T1000 (cell line): ENCODE measurements at places on chromosomes 3 and 15.

DNA sequence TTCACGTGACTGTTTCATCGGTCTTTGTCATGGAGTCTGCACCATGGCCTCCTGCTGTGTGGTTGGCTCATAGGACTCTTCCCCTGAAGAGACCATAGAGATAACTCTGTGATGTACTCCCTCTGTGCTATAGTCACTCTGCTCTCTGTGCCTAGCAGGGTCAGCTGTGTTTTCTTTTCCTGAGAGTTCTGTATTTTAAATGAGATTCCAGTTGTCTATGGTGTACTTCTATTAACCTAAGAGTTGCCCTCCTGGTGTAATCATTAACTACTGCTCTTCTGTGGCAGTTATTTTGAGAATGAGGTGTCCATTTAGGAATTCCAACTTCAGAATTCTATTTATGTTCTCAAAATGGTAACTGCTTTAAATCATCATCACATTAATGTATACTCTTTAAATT is 114.5 kb upstream of the ARPP21 start:
- DNase-seq = no peak

GRCh38 chr3:111087924-111088469 is 16.4 kb downstream of the NECTIN3 start:
- no peak for DNase-seq

GRCh38 chr3:12512534-12513118 is 28.3 kb downstream of the TSEN2 start:
- no peak for DNase-seq

GRCh38 chr15:29032229-29032625 is 146.5 kb downstream of the APBA2 start:
- DNase-seq = no peak

- DNase-seq = no peak
Observed at GRCh38 chr15:73660455-73660854, 23.7 kb upstream of the CD276 start.

- no peak for DNase-seq
Observed at GRCh38 chr3:169029674-169030285, 633.7 kb downstream of the MECOM start.

- no peak for DNase-seq
Observed at GRCh38 chr3:128992926-128993460, 883 bp downstream of the CFAP92 start.

DNA sequence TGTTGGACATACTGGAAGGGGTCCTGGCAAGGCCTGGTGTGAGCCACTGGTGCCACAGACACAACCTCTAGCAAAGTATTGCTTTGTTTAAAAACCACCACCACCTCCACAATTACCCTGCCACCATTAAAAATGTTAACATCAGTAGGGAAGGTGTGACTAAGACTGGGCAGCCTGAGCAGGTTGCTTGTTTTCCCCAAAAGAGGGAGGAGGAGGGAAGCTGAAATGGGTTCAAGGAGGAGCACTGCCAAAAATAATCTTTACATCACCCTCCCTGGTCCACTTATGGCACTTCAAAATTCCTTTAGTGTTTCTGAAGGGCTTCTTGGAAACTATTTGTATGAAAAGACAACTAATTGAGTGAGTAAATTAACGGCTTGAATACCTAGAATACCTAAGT is 99.8 kb upstream of the FGF7 start:
- DNase-seq = no peak

GRCh38 chr15:63480441-63480821 is 24.0 kb upstream of the USP3 start:
- no peak for DNase-seq

DNA sequence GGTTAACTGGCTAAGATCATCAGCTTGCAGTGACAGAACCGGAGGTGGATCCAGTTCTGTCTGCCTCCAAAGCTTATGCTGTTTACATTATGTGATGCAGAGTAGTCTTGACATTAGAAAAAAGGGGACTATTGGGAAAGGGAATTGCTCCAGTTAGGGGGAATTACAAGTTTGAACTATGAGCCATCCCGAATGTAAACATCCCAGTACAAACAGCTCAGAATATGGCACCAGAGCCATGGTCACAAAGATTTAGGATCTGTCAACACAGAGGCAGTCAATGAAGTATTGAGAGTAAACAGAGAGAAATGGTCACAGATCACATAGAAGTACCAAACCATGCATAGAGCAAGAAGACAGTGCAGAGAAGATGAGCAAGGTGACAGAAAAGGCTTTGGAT is 39.8 kb upstream of the CRTC3 start:
- no peak for DNase-seq

- no peak for DNase-seq
Observed at GRCh38 chr3:29335943-29336342, 55.1 kb downstream of the RBMS3 start.

DNA sequence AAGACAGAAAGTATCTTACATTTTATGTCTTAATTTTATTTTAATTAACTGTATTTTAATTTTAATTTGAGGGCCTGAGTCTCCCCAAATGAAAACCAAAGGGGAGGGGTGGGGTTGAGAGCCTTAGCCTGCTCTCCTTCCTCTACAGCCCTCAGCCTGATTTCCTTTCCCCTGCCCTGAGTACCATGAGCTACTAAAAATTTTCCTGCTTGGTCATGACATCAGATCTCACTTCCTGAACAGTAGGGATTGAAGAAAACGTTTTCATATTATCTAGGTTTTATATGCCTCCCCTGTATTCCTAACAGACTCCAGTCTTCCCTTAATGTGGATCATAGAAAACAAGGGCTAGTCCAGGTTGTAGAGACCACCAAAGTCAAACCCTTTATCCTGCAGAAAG is 133.9 kb downstream of the MYLK start:
- no peak for DNase-seq

GRCh38 chr15:75952525-75952924 is 48.8 kb downstream of the FBXO22 start:
- DNase-seq = no peak

- no peak for DNase-seq
Observed at GRCh38 chr3:138389144-138389601, 40.8 kb downstream of the MRAS start.

DNA sequence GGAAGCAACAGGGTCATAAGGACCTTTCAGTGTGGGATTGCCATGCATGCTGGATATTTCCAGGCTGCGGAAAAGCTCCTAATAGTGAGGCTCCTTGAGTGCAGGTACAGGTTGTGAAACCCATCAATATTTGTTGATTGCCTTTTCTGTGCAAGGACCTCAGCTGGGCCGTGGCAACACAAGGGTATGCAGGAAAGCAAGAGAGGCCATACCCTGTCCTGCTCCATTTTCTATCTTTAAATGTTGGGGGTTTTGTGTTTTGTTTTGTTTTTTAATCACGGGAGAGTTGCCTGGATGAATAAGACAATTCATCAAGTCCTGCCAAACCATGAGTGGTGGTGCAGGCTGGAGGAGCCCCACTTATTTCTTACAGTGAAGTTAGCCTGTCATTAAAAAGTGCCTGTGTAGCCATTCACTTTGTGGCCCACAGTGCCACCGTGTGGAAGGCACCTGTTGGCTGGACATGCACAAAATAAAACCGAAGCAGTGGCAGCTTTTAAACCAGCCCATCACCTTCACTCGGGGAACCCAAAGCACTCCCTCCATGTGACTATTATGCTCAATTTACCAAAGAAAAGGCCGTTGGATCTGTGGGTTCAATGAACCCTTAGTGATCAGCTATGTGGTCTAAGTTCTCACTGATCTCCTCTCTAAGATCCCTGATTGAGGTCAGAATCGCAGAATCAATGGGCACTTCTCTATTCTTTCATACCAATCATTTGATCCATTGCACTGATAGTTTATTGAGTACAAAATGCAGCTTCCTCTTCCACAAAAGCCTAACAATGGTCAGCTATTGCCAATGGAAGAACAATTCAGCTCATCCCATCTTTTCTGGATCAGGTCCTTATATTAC is 42.2 kb downstream of the CLDN18 start:
- DNase-seq = no peak

DNA sequence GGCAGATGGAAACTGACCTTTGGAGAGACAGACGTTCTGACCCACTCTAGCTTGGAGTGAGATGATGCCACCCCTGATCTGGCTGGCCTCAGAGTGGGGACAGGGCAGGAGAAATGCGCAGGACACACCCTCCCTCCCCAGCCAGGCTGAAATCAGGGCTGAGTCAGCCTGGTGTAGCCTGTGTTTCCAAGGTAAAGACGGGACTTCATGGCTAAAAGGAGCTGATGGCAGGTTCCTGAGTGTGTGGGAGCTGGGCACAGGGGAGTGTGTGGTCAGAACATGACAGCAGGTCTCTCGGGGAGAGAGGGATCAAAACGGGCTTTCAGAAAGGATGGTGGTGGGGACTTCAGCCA is 14.6 kb upstream of the POLG start:
- DNase-seq = no peak

GRCh38 chr3:50630877-50631276 is 13.9 kb downstream of the MAPKAPK3 start:
- DNase-seq = no peak

GRCh38 chr3:113051787-113052186 is 61.0 kb downstream of the GTPBP8 start:
- no peak for DNase-seq

DNA sequence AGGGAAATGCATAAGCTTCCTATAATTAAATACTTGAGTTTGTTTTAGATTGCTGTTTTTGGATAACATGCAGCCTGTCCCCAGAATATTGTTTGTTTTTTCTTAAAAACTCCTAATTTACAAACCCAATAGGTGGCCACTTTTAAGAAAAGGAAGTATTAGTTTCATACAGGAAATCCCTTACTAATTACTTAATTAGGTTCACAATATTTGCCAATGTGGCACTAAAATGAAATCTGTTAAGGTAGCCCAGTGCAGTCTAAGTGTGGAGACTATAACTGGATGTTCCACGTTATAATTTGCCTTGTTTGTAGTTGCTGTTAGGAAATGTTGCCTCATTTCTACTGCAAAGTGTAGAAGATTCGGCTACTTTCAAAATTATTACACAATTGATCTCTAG is 195.8 kb downstream of the BBX start:
- no peak for DNase-seq

DNA sequence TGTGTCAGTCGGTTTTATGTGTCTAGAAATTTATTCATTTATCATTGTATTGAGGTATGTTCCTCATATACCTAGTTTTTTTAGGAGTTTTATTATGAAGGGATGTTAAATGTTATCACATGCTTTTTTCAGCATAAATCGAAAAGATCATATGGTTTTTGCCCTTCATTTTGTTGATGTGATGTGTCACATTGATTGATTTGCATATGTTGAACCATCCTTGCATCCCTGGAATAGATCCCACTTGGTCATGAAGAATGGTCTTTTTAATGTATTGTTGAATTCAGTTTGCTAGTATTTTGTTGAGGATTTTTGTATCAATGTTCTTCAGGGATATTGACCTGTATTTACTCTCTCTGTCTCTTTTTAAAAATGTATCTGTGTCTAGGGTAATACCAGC is 230.3 kb downstream of the RAP2B start:
- no peak for DNase-seq

DNA sequence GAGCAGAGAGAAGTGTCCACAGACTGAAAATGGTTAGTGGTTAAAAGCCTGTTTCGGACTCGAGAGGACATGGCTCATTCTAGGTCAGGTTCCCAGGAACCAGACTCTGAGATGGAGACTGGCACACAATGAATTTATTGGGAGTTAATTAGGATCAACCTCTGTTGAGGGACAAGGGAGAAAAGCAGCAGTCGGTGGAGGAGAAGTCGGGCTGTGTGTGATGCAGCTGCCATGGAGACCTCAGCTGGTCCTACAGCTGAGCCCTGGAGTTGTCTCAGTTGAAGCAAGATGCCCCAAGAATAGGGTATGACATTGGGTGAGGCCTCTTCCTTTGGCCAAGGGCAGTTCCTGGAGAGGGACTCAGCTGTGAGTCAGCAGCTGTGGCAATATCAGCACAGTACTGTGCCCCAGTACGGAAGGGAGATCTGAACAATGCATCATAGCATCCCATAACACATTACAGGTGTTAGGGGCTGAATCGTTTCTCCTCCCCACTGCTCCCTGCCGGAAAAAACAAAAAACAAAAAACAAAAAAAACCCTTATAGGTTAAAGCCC is 105.4 kb downstream of the ABHD5 start:
- no peak for DNase-seq

GRCh38 chr15:54011656-54012055 is 33.4 kb downstream of the UNC13C start:
- DNase-seq = no peak

GRCh38 chr3:138186803-138187295 is 252 bp upstream of the ARMC8 start:
- no peak for DNase-seq

GRCh38 chr3:67468511-67468910 is 185.9 kb downstream of the SUCLG2 start:
- DNase-seq = no peak

DNA sequence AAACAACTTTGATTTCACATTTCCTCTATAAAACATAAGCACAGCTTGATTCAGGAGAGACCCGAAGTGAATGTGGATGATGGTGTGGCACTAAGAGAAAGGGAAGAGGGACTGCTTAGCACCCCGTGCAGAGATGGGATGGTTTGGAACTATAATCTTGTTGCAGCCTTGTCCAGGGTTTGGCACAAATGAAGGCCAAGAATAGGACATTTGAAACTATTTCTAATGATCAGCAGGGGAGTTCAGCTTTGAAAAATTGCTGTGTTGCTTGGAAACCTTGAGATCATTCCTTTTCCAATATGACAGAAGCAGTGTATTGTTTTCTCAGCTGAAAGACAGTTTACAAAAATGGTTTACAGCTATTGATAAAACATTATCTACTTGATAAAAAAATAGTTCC is 49.7 kb downstream of the ASB7 start:
- DNase-seq = no peak

- DNase-seq = no peak
Observed at GRCh38 chr3:127320529-127321121, 32.8 kb upstream of the PRR20G start.

DNA sequence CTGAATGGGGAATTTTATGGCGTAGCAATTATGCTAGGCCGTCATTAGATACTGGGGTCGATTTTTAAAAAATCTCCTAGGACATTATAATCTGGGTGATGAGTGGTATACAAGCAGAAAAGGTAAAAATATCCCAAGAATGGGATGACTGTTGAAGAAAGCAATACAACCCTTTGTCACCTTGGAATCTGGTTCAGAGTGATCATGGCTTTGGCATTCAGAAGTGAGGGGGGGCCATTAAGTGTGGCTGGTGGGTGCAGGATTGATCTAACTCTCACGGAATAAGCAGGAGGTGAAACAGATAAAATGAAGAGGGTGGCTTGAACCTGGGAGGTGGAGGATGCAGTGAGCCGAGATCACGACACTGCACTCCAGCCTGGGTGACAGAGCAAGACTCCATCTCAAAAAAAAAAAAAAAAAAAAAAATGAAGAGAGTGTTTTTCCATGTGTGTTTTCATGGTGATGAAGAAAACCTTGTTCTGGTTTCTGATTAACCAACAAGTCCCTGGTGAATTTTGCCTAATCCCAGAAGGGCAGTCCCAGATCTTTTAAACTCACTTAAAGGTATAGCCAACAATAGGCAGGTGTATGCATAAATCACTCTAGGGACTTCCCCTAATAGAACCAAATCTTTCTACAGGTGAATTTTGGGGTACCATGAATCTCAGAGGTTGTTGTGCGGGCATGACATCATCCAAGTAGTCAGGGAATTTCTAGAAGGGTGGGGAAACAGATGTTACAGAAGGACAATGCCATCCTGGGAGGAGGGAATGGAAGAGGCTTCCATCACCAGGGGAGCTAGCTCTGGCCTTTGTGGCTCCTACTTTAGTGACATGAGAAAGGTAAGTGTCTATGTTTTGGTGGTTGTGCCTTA is 3.1 kb upstream of the RAD54L2 start:
- peak; percentile 17 for DNase-seq

GRCh38 chr3:59762941-59763340 is 713.1 kb upstream of the CFAP20DC start:
- no peak for DNase-seq
